NCI-H774 (cell line): ENCODE measurements at places on chromosomes 3 and 15.

DNA sequence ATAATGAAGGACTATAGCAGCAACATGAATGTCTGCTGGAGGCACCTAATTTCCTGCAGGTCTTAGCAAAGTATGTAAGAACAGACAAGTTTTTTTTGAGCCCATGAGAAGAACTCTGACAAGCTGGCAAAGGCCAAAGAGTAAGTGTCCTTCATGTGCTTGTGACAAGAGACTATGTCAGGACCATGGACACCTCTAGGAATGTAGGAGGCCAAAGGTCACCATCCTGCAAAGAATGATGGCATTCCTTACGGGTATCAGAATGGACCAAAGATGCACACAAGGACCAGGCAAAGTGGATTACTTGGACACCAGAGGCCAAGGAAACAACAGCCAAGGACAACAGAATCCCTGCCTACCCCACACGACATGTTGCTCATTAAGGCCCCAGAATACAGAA lies 858.5 kb upstream of the CFAP20DC start:
- no peak for DNase-seq

DNA sequence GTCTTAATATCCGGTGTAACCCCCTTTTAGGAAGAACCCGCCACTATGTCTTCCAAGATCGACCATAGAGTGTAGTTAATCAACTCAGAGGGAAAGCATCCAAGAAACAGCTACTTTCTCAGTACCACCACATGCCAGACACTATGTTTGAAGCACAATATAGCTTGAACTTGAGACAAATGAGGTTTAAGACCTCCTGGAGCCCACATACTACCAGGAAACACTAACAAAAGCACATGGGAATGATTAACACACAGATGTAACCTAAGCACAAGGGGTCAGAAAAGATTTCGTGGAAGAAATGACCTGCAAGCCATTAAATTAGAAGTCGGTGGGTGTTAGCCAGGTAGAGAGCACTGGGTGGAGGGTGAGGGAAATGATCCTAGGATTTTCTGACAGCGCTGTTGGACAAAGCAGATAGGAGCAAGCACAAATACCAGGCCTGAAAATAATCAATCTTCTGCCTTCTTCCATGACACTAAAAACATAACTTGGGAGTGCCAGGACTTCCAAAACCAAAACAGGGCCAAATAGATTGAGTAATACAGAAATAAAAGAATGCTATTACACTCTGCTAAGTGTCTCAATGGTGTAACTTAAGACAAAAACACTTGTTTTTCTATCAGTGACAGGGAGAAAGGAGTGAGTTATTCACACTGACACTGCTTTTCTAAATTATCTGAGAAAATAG lies 213.7 kb downstream of the FOXP1 start:
- DNase-seq: no peak

DNA sequence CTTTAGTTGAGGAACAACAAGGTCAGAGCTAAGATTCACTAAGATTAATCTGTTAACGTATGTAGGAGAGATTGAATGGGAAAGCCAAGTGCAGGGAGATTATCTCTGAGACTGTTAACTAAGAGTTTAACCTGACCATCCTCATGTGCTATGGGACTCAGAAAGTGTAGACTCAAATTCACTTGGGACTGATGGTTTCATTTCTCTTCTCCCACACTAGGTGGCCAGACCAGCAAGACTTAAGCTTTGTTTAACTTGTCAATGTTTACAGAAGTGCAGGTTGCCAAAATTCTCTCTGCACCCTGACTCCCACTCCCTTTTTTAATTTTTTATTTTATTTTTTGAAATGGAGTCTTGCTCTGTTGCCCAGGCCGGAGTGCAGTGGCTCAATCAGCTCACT lies 6.3 kb upstream of the HEXA start:
- no peak for DNase-seq

GRCh38 chr15:58748040-58748851 lies 1.3 kb downstream of the ADAM10 start:
- no peak for DNase-seq

DNA sequence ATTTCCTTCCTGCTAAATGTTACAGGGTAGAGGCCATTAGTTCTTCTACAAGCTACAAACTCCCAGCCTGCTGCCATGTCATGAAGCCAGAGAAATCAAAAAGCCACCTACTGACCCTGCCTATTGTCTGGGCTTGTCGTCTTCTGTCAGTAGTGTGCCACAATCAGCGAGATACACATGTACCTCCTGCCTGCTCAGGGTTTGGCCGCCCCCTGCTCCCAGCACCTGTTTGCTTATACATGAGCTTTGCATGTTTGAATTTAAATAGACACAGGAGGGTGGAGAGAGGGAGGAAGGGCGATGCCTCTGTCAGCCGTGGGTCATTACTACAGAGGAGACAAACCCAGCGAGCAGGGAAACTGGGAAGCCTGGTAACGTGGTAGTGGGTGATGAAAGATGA lies 106.1 kb downstream of the ROBO2 start:
- no peak for DNase-seq

DNA sequence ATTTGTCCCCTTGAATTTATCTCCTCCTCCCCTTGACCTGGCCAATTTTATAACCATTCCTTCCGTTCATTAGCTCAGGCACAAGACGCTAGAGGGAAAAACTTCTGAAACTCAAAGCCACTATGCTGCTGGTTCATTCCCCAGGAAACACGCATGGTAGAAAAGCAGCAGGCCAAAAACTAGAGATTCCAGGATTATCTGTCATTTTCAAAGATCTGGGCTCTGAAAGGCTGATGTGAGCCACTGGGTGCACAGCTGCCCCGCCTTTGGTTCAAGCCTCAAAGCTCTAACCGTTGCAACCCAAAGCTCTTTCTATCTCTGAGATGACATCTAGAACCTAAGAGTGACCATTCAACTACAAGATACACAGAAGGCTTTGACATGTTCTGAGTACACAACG lies 6.1 kb downstream of the ANP32A start:
- no peak for DNase-seq

GRCh38 chr3:19392150-19392549 lies 243.8 kb downstream of the KCNH8 start:
- no peak for DNase-seq

- DNase-seq: no peak
Observed at GRCh38 chr3:36698314-36698713, 66.0 kb downstream of the DCLK3 start.
